ENCODE measurements at places on chromosomes 5 and 9. TPM values are rescaled to one million over a fixed set of nuclear protein-coding genes. Genes with fewer than 3 reads are reported as not detected.

GRCh38 chr5:96067251-96067650 is 105.6 kb upstream of the ELL2 start:
- DNase-seq: no peak

DNA sequence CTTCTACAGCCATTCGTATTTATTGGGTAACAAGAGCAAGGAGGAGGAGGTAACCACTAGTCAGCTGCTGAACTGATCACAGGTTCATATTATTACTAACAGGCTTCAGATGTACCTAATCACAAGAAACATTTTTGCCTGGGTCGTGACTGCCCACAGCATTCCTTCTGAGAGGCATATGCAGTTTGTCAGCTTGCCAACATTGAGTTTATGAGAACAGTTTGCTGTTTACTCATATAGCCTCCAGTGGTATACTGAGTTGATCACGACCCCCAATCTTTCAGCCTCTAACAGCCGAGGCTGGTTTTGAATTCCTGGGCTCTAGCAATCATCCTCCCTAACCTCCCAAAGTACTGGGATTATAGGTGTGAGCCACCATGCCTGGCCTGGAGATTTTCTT is 693.6 kb downstream of the TLE1 start:
- DNase-seq: no peak

DNA sequence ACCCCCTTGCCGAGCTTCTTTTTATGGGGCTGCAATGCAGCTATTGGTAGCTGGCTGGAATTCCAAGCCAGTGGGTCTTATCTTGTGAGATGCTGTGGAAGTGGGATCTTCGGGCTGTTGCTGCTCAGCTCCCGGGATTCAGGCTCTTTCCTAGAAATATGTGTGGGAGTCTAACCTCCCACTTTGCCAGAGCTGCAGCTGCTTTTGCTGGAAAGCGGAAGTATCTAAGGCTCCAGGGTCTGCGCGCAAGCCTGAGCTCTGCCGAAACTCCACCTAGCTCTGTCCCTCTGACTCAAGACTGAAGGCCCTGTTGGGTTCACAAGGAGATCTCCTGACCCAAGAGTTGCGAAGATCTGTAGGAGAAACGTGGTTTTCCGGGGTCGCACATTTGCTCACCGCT is 151.1 kb upstream of the ANKRD55 start:
- no peak for DNase-seq

- no peak for DNase-seq
Observed at GRCh38 chr5:153552886-153553285, 62.4 kb downstream of the GRIA1 start.

GRCh38 chr9:99116003-99116411 is 11.1 kb downstream of the TGFBR1 start:
- no peak for DNase-seq

GRCh38 chr5:143582176-143582575 is 178.7 kb upstream of the NR3C1 start:
- DNase-seq: no peak

- no peak for DNase-seq
Observed at GRCh38 chr9:73056245-73056644, 95.4 kb upstream of the ANXA1 start.

CDC20B gene
- 0.38 TPM for total RNA-seq

ASPN gene
- total RNA-seq: not detected

Data from type B pancreatic cell (in vitro differentiated cells).